Neural cell (in vitro differentiated cells): ENCODE measurements at places on chromosomes 11 and 22. TPM values are rescaled to one million over a fixed set of nuclear protein-coding genes. Genes with fewer than 3 reads are reported as not detected.

The CEP126 gene
- polyA plus RNA-seq: 1.4 and 1.8 TPM in 2 replicates

The ATXN10 gene
- polyA plus RNA-seq: 282 and 321 TPM in 2 replicates

The ESAM gene
- polyA plus RNA-seq: 0.77 TPM in 1 of 2 replicates, not detected in the other

The OR2D2 gene
- polyA plus RNA-seq: not detected in 2 replicates
